ENCODE measurements at places on chromosomes 3 and 15.

DNA sequence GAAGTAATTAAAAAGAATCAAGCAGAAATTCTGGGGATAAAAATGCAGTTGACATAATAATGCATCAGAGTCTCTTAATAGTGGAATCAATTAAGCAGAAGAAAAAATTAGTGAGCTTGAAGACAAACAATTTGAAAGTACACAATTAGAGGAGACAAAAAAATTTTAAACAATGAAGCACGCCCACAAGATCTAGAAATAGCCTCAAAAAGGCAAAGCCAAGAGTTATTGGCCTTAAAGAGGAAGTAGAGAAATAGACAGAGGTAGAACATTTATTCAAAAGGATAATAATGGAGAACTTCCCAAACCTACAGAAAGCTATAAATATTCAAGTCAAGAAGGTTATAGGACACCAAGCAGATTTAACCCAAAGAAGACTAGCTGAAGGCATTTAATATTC, 113.3 kb downstream of the TBC1D2B start:
- no peak for DNase-seq

- DNase-seq, result peak; percentile 17
Measured at GRCh38 chr3:11734-12133, 184.8 kb upstream of the CHL1 start.

DNA sequence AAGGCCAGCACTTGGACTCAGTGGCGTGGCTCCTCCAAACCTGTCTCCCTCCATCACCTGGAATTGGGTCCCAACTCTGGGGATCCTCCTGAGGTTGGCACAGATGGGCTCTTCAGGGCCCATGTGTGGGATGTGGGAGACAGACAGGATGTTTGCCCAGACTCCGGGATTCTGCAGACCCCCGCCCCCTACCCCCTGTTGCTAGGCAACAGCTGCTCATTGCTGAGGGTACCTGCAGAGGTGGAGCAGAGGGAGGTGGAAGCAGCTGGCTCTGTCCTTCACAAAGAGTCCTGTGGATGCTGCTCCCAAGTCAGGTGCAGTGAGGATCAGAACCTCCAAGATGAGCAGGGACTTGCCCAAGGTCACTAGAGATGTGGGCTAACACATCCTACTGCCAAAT, 40.0 kb upstream of the SLC6A1 start:
- DNase-seq, result no peak

GRCh38 chr3:184440151-184440550, 60.3 kb downstream of the CHRD start:
- no peak for DNase-seq

DNA sequence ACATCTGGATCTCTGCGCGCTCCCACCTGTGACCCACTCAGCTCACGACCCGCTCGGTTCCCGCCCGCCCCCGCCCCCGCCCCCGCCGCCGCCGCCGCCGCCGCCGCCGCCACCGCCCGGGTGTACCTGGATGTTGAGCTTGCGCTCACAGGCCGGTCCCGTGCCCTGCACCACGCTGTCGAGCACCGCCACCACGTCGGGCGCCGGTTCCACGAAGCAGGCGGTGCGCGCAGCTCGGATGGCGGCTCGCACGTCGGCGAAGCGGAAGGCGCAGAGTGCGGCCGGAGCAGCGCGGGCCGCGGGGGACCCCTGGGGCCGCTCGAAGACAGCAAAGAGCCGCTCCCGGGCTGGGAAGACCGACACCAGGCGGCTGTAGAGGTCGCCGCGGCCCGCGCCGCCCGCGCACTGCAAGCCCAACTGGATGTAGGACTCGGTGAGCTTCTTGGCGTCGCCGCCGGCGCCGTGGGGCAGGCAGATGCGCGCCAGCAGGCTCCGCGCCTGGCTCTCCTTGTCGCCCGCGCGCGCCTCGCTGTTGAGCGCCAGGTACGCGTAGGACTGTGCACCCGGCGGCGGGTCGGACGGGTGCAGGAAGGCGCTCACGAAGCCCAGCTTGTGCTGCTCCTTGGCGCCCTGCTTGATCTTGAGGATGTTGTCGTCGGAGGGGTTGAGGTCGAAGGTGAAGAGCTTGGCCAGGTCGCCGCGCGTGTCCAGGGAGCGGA, 1.1 kb downstream of the PLXND1 start:
- DNase-seq, result peak; percentile 52

DNA sequence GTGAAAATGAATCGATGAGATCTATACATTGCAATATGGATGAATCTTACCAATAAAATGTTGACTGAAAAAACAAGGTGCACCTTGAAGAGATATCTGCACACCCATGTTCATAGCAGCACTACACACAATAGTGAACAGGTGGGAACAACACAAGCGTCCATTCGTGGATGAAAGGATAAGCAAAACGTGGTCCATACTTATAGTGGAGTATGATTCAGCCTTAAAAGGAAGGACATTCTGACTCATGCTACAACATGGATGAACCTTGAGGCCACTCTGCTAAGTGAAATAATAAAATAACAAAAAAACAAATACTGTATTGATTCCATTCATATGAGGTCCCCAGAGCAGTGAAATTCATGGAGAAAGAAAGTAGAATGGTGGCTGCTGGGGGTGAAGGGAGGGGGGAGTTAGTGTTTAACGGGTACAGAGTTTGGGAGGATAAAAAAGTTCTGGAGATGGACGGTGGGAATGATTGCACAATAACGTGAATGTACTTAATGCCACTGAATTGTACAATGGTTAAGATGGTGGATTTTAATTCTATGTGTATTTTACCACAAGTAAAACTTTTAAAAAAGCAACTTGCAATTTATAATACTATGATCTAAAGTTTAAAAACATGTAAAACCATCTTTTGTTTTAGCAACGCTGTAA, 35.6 kb downstream of the IQSEC1 start:
- DNase-seq, result no peak

DNA sequence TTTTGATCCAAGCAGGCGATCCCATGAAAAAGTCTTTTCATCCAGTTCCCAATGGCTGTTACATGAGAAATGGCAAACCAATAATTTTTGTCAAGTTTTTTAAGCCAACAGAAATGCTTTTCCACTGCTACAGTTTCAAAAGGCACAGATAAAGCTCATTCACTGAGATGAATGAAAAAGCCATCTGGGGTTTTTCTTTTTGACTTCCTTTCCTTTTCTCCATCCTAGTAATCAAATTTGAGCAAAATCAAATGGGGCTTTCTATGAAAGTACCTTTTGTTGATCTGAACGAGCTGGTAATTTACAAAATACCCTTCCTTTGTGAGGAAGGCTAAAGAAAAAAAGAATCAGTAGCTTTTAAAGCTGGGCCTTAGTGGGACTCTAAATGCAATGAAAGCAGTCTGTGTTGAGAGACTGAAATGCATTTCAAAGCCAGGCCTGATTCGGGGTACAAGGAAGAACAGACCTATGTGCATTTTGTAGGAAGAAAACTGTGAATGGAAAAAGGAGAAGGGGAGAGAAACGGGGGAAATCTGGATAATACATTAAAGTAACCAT, 185.2 kb upstream of the DNAJC19 start:
- no peak for DNase-seq

GRCh38 chr3:190699776-190700175, 162.7 kb downstream of the GMNC start:
- no peak for DNase-seq

- no peak for DNase-seq
Measured at GRCh38 chr15:91983729-91984340, 130.3 kb downstream of the SLCO3A1 start.

GRCh38 chr15:35170207-35170606, 85.1 kb upstream of the NANOGP8 start:
- no peak for DNase-seq

DNA sequence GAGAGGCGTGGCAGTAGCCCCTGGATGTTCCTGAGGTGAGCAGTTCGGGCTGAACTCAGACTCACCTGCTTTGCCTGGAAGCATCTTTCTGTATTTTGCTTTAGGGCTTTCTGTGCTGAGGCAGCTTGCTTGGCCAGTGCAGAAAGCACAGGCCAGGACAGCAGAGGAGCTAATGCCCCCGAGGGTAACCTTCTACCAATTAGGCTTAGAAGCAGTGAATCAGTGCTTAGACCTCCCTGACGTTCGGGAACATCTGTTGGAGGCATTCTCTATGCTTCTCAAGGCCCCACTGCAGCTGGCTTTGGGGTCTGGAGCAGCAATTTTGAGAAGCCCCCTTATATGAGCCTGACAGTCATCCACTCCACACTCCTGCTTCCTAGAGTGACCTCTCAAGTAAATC, 350.7 kb upstream of the PROK2 start:
- DNase-seq, result no peak

GRCh38 chr3:72990701-72991395, 5.8 kb upstream of the PPP4R2 start:
- DNase-seq, result no peak

- DNase-seq, result peak; percentile 46
Measured at GRCh38 chr15:31489801-31490646, 163.4 kb downstream of the KLF13 start.

DNA sequence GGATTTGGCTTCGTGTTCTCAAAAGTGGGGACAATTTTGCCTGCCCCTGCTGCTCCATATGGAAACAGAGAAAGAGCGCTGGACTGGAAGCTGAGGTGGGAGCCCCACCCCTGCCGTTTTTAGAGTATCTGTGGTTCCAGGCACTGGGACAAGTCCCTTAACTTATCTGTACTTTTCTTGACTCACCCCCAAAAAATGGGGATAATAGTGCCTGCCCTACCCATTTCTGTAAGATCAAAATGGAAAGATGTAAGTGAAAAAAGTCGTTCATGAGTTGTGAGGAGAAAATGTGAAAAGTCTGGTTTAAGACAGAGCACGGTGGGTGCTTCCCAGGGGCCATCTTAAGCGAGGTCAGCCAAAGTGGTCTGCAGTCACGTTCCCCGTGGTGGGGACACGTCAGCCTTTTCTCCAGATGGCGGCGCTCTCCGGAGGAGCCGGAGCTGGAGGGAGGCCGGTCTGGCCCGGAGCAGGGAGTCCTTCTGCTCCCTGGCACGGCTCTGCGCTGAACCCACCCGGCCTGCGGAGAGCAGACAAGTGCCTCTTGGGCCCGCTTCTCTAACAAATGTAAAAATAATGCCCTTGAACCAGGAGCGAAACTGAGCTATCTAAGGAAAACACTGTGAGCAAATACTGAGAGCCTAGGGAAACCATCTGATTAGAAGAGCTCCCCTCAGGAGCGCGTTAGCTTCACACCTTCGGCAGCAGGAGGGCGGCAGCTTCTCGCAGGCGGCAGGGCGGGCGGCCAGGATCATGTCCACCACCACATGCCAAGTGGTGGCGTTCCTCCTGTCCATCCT, at the start of gene CLDN18:
TSS of gene CLDN18 (plus strand) at position 690 of the 797 bp plus-strand sequence. CDS start at position 751, 61 bp downstream.
- no peak for DNase-seq

GRCh38 chr3:37718632-37719031, 143.0 kb upstream of the CTDSPL start:
- no peak for DNase-seq

GRCh38 chr15:31403606-31404005, 77.0 kb downstream of the KLF13 start:
- DNase-seq, result no peak

DNA sequence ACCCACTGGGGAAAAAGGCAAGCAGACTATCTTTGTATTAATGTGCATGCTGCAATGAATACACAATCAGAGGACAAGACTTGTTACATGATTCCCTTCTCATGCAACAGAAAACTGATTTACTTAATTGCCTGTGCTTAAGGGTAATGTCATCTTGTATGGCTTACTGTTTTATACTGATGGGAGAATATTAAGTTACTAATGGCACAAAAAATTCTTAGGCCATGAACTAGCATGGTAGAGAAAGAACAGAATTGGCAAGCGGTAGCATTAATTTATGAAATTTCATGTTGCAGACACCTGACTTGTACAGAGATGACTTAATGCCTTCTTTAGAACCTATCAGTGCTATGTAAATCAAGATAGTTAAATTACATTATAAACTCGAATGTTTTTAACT, 282.3 kb downstream of the CNTN3 start:
- DNase-seq, result no peak

DNA sequence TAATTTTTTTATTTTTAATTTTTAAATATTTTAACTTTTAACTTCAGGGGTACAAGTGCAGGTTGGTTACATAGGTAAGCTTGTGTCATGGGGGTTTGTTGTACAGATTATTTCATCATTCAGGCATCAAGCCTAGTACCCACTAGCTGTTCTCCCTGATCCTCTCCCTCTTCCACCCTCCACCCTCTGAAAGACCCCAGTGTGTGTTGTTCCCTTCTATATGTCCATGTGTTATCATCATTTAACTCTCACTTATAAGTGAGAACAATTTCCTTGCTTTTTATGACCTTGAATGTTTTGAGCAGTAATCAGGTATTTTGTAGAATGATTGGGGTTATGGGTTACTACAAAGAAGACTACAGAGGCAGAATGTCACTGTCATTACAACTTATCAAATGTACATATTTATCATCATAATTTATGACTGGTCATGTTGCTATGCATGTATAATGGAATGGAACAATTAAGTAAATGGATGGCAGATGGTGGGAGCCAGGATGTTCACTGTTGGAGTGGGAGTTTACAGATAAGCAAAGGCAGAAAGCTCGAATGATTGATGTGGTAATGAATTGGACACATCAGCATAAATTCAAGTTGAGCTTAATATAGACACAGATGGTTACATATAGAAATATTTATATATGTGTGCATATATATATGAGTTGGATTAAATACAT, 563.8 kb upstream of the ROBO1 start:
- no peak for DNase-seq

- no peak for DNase-seq
Measured at GRCh38 chr15:35014241-35014640, 26.2 kb upstream of the ZNF770 start.
